Glutamatergic neuron (in vitro differentiated cells): ENCODE measurements at places on chromosomes 3 and 15.
A peak's percentile ranks its signal among the peaks of the same experiment; 100 is the strongest.

DNA sequence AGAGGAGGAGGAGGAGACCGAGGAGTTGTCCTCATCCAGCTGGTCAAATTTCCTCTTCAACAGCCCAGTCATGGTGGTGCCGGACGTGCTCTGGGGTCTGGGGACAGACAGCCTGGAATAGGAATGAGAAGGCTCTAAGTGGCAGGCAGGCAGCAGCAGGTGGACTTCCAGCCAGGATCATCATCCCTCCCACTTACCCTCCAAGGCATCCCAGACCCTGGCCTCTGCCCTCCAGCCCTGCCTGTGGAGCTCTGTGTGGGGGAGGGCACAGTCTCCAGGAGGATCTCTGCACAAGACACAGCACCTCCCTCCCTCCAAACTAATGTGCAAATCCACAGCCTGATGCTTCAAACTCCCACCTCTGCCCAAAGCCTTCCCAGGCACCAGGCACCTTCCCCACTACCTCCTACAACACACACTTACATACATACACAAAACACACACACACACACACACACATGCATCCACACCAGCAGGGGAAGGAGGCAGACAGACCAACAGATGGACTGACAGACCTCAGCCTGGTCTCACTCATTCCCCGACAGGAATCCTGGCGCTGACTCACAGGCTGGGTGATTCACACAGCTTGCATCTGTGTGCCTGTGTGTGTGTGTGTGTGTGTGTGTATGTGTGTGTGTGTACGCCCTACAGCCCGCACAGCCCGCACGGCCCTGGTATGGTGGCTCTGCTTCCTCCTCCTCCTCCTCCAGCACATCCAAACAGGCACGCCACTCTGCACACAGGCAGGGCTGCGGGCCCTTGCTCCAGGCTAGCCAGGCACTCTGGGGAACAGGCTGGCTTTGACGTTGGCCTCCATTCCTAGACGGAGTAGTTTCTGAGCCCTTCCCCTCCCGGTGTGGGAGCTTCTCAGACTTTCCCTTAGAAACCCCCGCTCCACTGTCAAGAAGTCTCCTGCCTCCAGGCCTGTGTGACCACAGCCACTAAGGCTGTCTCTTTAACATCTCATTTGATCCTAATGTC is 6.5 kb downstream of the CSRNP1 start:
- DNase-seq: peak; percentile 78

DNA sequence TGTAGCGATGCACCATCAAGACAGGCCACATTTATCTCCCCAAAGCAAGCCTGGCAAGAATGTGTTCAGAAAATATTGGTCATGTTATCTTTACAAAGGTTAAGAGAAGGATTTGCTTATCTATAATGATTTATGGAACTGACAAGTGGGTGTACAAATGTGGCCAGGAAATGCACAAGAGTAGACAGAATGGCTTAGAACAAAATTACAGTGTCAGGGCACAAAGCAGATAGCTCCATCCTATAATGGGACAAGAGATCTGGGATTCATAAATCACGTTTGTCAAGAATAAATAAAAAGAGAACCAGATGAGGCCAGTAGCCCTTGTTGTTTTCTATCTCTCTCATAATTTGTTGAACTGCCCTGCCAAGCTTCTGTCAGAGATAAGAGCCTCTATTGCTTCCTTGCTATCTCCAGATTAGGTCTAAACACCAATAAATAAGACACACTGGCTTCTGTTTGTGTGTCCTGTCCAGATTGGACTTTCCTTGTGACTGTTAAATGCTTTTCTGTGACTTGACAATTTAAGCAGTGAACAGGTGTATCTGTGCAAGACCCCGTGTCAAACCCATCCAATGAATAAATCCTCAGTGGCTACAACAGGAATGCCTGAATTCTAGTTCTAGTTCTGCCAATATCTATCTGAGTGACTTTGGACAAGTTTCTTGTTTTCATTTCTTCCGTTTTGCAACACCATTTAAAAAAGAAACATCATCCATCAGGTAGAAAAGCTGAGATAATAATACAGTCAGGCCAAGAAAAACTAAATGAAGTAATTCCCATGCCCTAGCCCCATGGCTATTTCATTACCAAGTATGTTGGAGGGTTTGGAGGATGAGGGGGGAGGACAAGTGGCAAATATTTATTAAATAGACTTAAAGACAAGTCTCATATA is 157.2 kb downstream of the DCLK3 start:
- no peak for DNase-seq

DNA sequence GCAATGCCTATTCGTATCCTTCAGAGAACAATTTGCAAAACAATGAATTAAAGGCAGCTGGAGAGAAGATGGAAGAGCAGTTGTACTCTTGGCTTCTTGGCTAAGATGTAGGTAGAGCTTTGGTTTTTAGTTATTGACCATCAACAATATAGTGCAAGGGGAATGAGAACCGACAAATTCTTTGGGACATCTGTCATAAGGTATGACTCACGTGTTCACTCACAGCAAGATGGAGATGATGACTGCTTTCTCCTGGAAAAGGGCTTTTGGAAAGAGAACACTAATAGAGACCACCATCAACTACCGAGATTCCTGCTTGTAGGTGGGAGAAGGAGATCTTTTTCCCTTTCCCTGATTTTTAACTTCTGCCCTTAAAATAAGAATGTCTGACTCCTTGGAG is 234.9 kb downstream of the NTRK3 start:
- DNase-seq: no peak

DNA sequence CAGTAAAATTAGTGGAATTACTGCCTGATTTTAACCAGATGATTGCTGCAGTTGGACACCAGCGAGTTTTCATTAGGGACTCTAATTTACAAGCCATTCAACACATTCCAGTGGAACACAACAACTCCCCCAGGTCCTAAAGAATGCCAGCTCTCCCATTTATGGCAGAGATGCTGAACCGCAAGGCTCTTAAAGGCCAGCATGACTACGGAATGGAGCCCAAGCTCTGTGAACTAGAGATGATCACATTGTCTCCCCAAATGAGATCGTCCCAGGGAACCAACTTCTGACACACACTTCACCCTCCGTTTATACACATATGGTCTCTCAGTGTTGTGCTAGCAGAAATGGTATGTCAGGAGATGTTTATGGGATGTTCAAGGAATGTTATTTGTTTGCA is 446.2 kb upstream of the NR2F2 start:
- DNase-seq: no peak

DNA sequence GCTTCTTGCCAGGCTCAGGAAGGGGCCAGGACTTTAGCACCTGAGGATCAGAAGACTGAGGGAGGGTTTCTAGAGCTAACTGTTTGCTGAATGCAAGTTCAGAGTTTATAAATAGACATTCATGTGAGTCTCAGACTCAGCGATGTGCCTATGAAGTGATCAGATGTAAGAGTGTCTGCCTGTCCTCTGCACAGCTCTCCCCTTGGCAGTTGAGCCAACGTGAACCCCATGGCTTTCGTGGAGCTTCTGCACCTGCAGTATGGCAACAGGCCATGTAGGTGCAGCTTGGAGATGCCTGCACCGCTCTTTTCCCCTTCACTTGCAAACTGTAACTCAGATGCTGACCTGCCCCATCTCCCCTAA is 141.9 kb downstream of the CHDH start:
- no peak for DNase-seq

DNA sequence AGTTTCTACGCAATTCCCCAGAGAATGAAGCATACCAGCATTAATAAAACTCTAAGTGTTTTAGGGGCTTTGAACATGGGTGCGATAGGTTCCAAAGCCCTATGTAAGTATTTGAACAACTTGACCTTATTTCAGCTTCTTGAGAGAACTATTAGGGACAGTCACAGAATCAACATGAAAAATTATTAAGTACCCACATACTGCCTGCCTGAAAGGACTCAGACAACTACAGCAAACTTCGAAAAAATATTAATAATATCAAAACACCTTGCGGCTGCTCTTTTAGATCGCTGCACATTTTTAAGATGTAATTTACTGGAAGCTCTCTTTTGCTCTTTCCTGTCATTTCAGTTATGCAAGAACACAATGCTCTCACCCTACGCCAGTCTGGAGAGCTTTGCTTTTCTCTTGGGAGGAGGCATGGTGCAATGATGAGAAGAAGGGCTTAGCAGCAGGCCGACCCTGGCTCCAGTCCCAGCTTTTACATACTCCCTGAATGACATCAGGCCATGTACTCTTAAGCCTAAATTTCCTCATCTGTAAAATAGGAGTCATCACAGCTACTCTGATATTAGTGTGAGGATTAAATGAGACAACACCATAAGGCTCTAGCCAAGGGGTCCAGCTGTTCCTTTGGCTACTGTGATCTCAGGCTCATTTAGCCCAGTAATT is 640.7 kb downstream of the FHIT start:
- DNase-seq: no peak

GRCh38 chr3:157754451-157754850 is 251.2 kb upstream of the VEPH1 start:
- DNase-seq: no peak

- no peak for DNase-seq
Observed at GRCh38 chr15:91426412-91426811, 326.4 kb downstream of the SV2B start.

DNA sequence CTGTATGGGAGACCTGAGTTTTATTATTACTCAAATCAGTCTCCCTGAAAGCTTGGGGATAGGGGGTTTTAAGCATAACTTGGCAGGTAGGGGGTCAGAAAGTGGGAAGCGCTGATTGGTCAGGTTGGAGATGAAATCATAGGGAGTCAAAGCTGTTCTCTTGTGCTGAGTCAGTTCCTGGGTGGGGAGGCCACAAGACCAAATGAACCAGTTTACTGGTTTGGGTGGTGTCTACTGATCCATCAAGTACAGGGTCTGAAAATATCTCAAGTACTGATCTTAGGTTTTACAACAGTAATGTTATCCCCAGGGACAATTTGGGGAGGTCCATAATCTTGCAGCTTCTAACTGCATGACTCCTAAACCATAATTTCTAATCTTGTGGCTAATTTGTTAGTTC is 17.8 kb upstream of the IQCF6 start:
- no peak for DNase-seq

GRCh38 chr15:96790004-96790403 is 459.5 kb downstream of the NR2F2 start:
- no peak for DNase-seq

GRCh38 chr3:69201658-69202057 is 79.3 kb upstream of the LMOD3 start:
- DNase-seq: no peak
